Natural killer cell (primary cell): ENCODE measurements at places on chromosomes 16 and 17.
A peak's percentile ranks its signal among the peaks of the same experiment; 100 is the strongest.

DNA sequence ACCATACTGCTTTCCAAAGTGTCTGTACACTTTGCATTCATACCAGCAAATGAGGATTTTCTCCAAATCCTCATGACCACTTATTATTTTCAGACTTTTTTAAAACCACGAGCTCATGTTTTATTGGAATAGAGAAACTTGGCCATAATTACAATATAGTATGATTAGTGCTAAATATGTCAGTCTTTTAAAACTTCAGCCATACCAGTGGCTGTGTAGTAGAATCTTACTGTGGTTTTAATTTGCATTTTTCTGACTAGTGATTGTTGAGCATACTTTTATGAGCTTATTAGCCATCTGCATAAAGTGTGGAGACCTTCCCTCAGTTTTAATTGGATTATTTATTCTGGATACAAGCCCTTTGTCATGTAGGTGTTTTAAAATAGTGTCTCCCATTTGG is 57.8 kb downstream of the NLK start:
- no peak for DNase-seq

GRCh38 chr16:12050361-12050760 is 73.8 kb downstream of the SNX29 start:
- DNase-seq: no peak

DNA sequence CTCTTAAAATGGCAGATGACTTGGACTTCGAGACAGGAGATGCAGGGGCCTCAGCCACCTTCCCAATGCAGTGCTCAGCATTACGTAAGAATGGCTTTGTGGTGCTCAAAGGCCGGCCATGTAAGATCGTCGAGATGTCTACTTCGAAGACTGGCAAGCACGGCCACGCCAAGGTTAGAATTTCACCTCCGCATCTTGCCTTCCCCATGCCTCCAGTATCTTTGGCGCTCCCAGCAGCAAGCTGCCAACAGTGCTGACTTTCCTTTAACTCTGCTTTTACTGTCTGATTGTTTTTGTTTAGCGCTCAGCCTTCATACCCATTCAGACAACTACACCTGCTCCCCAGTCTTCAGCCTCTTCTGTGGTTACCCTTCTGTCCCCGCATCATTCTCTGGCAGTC is 2.2 kb downstream of the EIF5A start:
- DNase-seq: no peak

GRCh38 chr17:73705594-73705993 is 61.3 kb upstream of the SDK2 start:
- DNase-seq: no peak

DNA sequence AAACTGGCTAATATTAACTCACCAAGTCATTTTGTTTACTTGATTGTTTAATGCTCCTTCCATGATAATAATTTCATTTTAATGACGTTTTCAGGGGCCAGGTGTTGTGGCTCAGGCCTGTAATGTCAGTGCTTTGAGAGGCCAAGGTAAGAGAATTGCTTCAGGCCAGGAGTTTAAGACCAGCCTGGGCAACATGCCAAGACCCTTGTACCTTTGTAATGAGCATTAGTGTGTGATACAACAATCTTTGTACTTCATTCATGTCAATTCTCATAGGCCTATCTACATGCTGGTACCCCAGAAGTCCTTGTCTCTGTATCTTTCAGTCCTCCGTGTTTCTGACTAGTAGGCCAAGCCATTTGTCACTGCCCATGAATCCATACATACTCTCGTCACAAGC is 296.9 kb downstream of the ZFHX3 start:
- DNase-seq: no peak

DNA sequence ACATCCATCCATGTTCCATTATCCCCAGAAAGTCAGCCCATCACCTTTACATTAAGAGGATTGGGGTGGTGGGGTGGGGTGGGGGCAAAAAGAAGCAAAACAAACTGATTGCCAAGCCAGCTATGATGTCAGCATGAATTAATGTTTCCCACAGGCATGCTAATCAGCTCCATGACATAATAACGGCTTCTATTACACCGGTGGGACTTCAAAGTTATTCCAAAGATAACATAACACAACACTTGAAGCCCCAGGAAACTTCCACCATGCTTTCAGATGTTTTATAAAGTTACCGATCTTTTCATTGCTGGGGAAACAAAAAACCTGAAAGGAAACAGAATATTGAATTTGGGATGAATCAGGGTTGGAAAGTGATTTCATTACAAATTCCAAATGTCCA is 155.9 kb upstream of the IRX5 start:
- DNase-seq: no peak

- no peak for DNase-seq
These were observed 176.7 kb downstream of the SOX9 start for GRCh38 chr17:72297326-72298115.

GRCh38 chr16:68362262-68362913 is 51.6 kb downstream of the PRMT7 start:
- no peak for DNase-seq

- no peak for DNase-seq
These were observed 71.3 kb downstream of the IL21R start for GRCh38 chr16:27473101-27473900.

DNA sequence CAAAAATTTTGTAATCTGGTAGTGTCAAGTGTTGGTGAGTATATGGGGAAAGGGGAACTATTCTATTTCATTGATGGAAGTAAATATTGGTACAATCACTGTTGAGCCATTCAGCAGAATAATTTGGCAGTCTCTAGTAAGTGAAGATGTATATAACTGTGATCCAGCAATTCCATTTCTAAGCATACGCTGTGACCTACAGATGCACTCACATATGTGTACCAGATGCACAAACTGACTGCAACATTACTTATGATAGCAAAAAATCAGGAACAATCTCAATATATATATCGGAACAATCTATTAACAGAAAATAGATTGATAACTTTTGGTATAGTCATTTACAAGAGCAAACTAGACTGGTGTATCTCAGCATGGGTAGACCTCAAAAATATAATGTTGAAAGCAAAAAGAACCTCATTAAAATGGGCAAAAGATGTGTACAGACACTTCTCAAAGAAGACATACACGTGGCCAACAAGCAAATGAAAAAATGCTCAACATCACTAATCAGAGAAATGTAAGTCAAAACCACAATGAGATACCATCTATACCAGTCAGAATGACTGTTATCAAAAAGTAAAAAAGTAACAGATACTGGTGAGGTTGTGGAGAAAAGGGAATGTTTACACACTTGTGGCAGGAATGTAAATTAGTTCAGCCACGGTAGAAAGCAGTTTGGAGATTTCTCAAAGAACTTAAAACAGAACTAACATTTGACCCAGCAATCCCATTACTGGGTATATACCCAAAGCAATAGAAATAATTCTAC is 20.7 kb downstream of the ADAP2 start:
- no peak for DNase-seq

DNA sequence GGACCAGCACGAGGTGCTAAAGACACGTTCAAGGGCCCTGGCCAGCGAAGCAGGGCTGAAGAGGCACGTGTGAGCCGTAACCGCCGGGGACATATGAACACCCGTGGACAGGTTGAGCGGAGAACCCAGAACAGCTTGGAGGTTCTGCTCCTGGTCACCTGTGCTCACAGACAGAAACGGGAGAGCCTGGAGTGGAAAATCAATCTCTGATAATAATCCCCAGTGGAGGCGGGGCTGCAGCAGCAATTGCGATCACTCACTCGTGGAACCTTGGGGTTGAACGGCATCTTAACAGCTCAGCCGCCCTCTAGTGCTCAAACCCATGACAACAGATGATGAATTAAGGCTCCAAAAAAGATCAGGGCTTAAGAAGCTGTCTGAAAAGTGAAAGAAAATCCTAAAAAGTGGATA is 25.6 kb downstream of the WIPI1 start:
- DNase-seq: no peak

GRCh38 chr16:29290631-29291247 is 115.8 kb downstream of the NPIPB11 start:
- DNase-seq: peak; percentile 70

- no peak for DNase-seq
These were observed 3.1 kb upstream of the MED11 start for GRCh38 chr17:4728124-4728523.

GRCh38 chr16:24540602-24541210 is 1.3 kb downstream of the RBBP6 start:
- DNase-seq: peak; percentile 52

DNA sequence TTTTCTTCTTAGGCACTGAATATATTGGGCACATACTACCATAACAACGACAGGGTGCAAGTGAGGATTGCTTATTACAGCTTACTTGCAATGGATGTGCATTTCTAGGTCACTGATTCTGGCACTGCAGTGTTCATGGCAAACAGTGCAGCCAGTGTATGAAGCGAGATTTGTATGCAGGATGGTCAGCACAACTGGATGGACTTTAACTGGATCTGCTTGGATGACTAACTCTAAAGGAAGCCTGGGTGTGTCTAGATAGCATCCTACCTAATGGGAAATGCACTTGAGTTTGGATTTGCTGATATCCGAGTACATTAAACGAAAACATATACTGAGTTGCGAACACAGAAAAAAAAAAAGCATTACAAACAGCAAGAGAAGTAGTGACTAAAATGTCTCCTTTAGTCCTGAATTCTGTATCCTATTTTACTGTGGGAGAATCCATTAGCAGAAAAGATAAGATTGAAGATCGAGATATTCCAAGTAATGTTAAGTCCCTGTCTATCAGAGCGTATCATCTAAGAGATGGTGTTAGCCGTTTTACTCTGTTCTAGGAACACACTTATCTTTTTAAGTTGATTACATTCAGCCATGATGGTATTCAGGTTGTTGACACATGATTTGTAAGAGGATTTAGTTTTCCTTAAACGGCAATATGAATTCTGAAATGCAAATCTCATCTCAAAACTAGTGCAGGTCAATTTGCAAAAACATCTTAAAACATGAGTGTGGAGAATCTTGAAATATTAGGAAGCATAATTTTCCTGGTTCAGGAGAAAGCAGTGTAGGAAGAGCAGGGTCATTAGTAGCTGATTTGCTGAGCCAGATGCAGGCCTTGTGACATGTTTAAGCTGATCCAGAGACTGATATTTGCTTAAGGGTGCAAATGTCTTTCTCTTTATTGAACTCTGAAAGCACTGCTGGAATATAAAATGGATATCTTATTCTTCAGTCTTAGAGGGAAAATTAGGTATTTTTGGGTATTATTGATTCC is 142.6 kb upstream of the CPHXL start:
- DNase-seq: no peak
